Stimulated activated CD4-positive, alpha-beta T cell treated with anti-CD3 and anti-CD28 coated beads, Interleukin-4, amount 100 ng/mL, for 48 hours (primary cell): ENCODE measurements at places on chromosomes 3 and 15.

- DNase-seq = no peak
Measured at GRCh38 chr3:76346690-76347089, 561.3 kb upstream of the ZNF717 start.

DNA sequence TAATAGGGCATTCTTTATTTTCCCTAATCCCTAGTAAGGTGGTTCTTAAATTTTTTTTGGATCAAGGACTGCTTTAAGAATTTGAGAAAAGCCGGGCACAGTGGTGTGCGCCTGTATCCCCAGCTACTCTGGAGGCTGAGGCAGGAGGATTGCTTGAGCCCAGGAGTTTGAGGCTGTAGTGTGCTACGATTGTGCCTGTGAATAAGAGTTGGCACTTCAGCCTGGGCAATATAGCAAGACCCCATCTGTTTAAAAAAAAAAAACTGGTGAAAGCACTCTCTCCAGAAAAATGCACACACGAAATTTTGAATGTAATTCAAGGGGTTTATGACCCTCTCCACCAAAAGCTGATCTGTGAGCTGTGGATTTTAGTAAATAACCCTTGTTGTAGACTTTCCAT, 32.0 kb downstream of the CALML4 start:
- no peak for DNase-seq

DNA sequence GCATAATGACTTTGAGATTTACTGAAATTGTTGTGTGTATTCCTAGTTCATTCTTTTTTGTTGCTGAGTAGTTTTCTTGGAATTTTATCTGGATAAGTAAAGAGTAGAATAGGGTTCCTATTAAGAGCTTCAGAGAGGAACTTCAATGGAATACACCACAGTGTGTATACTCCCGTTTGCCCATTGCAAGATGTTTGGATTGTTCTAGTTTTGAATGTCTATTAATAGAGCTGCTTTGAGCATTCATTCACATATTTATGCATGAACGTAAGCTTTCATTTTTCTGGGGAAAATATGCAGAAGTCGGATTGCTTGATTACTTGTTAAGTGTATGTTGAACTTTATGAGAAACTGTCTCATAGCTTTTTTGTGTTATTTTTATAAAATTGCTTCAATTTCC, 580.5 kb downstream of the OTOL1 start:
- DNase-seq = no peak

DNA sequence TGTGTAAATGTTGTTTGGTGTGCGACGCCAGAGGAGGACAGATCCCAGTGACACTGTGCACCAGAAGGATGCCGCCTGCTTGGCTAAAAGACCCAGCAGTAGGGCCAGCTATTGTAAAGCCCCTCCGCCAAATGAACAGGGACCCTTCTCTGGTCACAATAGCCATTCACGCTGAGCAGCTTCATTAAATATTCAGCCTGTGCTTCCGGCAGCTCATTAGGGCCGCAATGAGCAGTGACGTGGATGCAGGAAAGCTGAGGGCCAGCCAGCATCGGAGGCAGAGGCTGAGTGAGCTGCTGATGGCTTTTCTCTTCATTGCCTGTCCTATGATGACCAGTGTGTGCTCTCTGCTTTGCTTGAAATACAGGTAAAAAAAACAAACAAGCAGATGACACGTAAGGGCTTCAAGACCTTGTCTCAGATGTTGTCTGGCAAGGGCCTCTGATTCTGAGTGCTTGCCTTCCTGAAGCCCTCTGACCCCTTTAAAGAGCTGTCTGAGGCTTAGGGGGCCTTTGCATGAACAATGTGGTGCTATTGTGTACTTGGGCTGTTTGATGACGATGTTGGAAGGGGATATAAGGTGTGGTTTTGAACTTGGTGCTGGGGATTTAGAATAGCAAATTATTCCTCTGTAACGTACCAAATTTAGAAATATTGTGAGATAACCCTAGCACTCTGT, 130.4 kb downstream of the FEZF2 start:
- DNase-seq = no peak

DNA sequence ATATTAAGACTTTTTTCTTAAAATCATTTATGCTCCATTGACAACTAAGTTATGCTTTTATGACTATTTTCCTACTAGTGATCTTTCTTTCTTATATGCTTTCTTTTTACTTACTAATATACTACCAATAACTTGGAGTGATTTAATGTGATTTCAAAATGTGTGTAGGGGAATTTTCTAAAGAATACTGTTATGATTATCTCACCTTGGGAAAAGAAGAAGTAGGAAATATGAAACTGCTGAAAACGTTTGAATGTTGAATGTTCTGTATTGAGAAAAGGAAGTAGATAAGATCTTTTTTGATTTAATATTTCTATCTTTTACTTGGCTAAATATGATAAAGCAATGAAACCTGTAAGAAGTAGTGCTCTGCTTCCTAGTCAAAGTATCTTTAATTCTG, 7.8 kb upstream of the CD200R1 start:
- DNase-seq = no peak

GRCh38 chr3:156727519-156728205, 53.3 kb downstream of the TIPARP start:
- DNase-seq = no peak

DNA sequence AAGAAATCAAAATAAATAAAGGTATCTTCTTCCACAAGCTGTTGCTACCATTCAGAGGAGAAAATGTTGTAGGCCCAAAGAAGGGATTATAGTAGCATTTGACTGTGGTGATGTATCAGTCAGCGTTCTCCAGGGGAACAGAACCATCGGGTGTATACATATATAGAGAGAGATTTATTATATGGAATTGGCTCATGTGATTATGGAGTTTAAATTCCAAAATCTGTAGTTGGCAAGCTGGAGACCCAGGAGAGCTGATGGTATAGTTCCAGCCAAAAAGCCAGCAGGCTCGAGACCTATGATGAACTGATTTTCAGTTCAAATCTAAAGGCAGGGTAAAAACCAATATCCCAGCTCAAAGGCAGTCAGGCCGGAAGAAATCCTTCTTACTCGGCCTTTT, 7.4 kb upstream of the SPG21 start:
- no peak for DNase-seq

DNA sequence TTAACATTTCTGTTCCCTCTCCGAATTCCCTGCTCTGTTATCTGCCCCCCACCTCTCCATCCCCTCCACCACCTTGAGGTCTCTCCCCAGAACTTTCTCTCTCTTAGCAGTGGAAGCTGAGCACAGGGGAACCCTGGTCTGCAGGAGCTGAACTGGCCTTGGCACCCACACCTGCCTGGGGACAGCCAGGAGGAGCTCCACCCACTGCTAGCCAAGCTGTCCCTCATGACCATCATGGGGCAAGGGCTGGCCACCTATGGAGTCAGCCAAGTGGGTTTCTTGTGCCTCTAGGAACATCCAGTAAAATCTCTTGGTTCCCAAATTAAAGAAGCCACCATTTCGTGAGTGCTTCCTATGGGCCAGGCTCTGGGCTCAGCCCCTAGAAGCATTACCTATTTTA, 276.4 kb upstream of the TLE3 start:
- DNase-seq = no peak

DNA sequence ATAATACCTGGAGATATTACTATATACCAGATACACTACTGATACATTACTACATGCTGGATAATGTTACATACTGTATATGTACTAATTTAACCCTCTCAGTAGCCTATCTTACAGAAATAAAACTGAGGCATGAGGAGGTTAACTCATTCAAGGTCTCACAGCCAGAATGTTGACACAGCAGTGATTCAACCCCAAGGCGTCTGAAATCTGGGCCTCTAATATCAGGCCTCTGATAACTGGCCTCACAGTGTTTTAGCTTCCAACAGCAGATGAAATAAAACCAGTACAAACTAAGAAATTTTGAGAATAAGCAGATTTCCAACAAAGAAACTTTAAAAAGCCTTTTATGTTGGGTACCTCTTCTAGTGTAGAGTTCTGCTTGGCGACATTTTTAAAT, 23.4 kb downstream of the DZIP1L start:
- no peak for DNase-seq

DNA sequence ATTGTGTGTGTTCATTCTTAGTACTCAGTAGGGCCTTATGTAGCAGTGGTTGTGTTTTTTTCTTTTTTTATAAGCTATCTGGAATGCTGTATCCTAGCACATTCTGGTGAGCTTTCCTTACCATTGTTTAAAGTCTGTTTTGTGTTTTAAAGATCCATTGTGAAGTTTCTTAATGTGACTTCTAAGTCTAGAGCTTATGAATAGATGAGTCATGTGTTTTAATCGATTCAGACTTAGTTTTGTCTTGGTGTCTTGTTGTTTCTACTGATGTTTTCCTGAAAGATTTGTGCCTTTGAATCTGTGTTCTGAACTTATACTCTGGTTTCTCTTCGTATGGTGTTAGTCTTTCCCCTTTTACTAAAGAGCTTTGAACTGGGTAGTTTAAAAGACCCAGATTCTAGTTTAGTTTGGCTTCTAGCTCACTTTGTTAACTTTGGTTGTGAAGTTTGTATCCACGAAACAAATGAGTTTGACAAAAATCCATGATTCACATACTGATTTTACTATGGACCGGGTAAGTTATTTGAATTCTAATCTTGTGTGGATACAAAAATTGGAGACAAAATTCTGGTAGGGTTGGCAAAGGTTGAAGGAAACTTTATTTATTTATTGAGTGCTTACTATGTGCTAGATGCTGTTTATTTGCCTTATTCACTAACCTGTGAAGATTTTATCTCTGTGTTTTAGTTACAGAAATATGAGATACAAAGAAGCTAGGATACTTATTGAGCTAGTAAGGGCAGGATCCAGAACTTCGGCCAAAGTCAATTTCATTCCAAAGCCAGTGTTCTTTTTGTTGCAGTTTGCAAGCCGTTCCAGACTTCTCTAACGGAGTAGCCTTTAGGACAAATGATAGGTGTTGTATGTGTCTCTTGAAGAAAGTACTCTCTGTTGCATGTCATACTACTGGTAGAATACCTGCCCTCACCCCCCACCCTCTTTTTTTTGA, 24.8 kb downstream of the AKAP13 start:
- DNase-seq = no peak

- DNase-seq = no peak
Measured at GRCh38 chr3:123635717-123636116, 50.9 kb upstream of the HACD2 start.

- no peak for DNase-seq
Measured at GRCh38 chr3:42602961-42603360, 2.5 kb downstream of the NKTR start.

GRCh38 chr3:150742679-150743078, 20.3 kb downstream of the SIAH2 start:
- no peak for DNase-seq

DNA sequence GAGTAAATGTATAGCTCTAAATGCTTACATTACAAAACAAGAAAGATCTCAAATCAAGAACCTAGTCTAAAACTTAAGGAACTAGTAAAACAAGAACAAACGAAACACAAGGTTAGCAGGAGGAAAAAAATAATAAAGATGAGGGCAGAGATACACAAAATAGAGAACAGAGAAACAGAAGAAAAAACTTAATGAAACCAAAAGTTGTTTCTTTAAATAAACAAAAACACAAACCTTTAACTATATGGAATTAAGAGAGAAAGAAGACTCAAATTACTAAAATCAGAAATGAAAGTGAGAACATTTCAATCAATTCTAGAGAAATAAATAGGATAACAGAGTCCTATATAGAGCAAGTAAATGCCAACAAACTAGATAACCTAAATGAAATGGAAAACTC, 59.6 kb downstream of the DLG1 start:
- DNase-seq = no peak

- no peak for DNase-seq
Measured at GRCh38 chr3:56684029-56684428, 964 bp upstream of the TASOR start.

DNA sequence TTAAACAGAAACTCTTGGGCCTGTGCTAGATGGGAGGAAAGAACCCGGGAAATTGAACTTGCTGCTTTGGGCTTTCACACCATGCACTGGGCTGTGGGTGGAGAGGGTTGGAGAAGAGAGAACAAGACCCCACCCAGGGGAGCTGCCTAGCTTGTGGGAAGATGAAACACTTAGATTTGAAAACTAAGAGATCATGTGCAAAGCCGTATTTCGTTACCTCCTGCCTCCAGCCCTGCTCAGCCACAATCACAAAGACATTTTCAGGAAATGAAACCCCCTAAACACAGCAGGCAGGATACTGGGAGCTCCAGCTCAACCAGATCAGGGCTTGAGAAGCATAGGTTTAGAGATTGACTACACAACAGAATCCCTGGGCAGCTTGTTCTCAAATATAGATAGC, 183.0 kb upstream of the C2CD4B start:
- no peak for DNase-seq

DNA sequence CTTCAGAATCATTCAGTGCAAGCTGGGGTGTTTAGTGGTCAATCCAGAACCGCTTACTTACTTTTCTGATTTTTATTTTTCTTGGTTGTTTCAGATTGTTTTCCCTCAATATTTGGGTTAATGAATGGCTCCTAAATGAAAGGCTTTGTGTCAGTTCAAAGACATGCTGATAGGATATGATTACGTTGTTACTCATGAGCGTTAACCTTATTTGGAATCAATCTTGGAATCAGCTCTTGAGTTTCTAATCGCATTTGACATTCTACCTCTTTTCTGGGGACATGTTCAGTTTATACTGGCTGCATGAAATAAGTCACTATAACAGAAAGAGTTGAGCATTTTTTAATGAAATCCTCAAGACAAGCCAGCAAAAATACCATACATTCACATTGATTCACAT, 50.2 kb downstream of the ATP11B start:
- DNase-seq = no peak

DNA sequence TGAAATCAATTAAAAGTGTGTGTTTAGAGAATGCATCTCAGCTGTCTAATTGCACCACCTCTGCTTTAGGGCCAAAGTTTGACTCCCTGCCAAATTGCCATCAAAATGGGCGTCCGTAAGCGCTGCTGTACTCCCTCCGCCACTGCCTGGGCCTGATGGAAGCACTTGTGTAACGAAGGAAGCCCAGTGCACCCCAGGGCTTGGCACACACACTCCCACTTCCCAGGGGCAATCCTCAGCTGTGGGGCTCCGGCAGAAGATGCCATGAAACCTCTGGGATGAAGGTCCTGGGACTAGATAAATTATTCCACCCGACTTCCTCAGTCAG, 137.8 kb downstream of the RORA start:
- no peak for DNase-seq

GRCh38 chr15:67359431-67360079, 105.0 kb downstream of the IQCH start:
- no peak for DNase-seq

DNA sequence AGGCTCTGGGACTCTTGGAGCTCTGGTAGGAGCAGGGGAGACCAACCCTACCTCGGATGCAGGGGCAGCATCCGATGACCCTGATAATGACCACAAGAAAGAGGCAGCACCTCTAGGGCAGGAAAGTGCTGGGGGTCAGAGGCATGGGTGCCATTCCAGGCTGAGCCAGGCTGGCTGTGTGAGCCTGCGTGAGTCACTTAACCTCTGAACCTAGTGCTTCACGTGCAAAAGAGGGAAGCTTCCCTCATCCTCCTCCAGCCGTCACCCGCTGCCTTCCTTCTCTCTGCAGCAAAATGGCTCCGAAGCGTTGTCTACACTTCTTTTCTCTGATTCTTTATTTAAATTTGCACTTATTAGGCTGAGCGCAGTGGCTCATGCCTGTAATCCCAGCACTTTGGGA, 35.5 kb downstream of the ZDHHC19 start:
- no peak for DNase-seq

- DNase-seq = no peak
Measured at GRCh38 chr3:150238048-150238802, 169.9 kb upstream of the TSC22D2 start.
